ENCODE measurements at places on chromosomes 5 and 9.

DNA sequence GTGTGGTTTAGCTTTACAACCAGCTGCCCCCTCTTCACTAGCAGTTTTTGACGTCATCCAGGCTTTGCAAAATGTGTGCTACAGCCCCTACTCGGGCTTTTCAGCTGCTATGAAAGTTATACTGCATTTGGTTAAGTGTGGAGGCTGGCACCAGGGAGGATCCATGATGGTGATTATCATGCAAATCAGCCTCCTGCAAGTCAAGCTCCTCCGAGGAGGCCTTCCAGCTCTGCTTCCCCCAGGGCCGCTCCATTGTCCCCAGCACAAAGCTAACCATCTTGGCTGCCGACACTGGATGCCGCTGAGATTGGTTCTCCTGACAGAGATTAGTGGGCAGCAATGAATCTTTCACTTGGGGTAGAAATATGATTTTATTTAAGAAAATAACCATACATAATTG is 159.6 kb downstream of the NR2F1-AS1 start:
- no peak for DNase-seq

DNA sequence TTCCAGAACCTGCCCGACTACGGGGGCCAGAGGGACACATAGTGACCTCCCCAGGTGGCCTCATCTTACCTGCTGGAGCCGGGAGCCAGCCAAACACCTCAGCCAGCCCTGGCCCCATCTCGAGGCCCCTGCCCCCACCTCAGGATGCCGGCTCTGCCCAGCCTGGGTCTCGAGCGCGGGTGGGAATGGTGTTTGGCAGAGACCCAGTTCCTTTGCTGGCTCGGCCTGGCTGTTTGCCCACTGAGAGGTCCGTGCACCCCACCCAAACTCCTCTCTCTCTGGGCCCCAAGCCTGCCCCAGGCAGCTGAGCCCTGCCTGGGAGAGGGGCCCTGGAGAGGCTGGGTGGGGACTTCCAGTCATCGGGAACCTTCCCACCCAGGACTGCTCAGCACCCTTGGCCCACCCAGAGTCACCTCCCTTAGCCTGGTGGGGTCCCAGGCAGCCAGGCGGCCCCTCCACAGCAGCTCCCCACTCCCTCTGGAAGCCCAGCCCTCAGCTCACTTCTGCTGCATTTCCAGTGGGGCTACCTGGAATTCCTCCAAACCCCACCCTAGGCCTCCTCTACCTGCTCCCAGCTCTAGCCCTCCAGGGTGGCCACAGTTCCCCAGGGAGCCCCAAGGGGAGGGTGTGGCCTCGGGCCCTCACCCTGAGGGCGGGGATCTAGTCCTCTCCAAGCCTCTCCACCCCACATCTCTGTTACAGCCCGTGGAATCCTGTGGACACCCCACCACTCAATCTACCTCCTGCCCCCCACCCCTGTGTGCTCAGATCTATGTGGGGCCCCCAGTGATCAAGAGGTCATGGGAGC is 42.4 kb upstream of the UBAC1 start:
- DNase-seq, result no peak

DNA sequence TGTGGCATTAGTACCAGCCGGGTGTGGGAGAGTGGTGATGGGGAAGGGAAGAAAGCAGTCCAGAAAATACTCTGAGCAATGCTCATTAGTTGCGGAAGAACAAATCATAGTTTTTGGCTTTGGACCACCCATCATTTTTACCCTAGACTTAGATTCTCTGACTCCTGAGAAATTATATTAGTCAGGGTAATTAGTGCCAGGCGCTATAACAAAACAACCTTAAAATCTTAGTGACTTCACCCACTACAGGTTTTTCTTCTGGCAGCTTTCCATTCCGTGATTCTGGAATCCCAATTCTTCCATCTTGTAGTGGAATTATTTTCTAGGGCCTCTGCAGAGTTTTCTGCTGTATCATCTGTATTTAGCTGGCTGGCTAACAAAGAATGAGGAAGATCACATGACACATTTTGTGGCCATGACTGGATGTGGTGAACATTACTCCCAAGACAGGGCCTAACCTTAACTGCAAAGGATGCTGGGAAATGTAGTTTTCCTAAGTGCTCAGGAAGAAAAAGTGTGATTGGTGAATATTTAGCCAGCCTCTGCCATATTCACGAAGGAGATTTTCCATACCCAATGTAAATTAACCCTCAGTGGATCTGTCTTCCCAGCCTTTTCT is 373.0 kb upstream of the MEF2C start:
- no peak for DNase-seq

- DNase-seq, result peak; percentile 57
Observed at GRCh38 chr9:38621434-38622287, 1.3 kb upstream of the ANKRD18A start.

All from CD4-positive, alpha-beta T cell treated with Interleukin-17A for 4 hours (primary cell).